Activated CD4-positive, alpha-beta T cell treated with anti-CD3 and anti-CD28 coated beads, Interleukin-2, amount 50 U/mL, for 4 hours (primary cell): ENCODE measurements at places on chromosomes 16 and 17.
A peak's percentile ranks its signal among the peaks of the same experiment; 100 is the strongest.

DNA sequence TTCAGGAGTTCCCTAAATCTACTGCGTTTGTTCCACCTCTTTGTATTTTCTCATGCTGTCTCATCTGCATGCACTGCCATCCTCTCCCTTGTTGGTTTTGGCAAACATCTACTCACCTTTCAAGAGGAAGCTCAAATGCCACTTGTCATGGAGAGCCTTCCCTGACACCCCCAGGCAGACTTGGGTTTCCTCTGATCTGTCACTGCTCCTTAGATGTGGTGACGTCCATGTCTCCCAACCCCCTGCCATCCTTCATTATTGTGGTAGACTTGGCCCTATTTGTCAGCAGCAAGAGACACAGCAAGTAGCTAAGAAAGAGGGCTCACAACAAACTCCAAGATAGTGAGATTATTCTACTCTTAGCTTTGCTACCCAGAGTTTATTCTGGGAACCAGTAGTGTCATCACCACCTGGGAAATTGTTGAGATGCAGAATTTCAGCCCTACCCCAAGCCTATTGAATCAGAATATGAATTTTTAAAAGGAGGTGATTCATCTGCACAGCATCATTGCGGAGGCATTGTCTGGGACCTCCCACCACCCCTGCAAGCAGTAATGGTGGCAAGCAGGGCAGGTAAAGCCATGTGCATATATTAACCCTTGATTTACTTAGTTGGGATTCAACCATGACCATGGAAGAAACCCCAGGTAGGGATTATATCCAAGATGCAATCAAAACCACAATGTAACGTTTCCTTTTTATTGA lies 248.9 kb downstream of the SHISA9 start:
- no peak for DNase-seq

- DNase-seq, result no peak
Observed at GRCh38 chr17:4463818-4464476, 30.2 kb downstream of the SPNS3 start.

DNA sequence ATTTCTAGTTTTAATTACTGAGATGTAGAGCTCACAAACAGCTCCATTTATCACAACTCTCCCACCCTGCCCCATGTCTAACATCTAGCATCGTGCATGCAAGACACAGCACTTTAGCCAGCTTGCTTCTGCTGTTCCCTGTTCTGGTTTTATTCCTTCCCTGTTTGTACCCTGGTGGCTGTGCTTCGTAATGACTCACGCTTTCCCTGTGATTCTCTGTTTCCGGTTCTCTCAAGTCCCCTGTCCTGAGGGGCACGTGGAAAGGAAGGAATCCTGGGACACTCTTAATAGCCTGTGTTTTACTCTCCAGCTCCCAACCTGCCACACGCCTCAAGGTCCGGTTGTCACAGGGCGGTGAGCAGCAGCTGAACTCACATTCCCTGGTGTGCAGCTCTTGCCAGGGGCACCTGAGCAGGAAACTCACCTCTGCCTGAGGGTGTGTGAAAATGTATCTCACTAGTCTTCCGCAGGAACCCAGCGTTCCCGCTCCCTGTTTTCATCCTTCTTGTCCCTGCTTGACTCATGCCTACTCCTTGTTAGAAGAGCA lies 10.6 kb downstream of the SHISA6 start:
- no peak for DNase-seq

DNA sequence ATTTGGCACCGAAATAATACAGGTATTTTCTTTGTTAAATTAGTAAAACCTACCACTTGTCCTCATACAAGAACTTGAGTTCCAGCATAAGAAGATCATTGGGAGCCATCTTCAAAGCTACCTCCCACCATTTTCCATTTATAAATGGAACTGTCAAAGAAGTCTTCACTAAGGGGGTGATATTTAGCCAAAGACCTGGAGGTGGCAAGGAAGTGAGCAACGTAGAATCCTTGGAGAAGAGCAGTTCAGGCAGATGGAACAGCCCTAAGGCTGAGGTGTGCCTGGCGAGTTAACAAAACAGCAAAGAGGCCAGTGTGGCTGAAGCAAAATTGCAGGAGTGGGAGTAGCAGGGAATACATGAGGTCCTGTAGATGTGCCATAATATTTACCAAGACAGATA lies 1.8 kb downstream of the KCNJ16 start:
- DNase-seq, result no peak

DNA sequence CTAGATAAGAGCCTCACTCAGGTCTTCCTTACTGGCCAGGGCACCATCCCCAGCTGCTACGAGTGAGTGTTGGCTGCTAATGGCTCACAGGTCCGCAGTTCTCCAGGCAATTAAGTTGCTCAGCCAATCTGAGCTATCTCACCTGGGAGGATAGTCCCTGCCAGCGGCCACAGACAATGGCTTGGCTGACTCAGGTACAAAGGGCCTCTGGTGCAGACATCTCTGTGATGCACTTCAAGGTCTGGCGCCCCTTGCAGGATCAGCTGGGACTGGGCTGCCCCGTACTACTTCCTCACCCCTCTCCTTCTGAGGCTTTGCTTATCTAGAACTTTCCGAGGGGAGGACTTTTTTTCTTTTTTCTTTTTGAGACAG lies 49.2 kb upstream of the EMP2 start:
- no peak for DNase-seq

DNA sequence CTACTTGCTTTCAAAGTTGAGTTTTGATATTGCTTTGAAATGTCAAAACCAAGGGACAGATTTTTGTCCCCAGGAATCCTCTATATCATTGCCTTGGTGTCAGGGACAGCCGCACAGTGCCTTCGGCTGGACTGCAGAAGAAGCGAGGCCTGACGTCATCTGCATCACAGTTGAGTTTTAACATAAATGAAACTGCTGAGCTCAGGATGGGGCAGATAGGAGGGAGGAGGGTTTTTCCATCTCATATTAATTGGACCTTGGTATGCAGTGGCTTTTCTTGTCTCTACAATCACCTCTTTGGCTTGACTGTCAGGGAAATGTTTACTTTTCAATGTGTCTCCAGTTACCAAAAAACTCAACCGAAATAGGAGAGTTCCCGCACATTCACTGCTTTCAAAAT lies 111.3 kb downstream of the AATF start:
- DNase-seq, result no peak

DNA sequence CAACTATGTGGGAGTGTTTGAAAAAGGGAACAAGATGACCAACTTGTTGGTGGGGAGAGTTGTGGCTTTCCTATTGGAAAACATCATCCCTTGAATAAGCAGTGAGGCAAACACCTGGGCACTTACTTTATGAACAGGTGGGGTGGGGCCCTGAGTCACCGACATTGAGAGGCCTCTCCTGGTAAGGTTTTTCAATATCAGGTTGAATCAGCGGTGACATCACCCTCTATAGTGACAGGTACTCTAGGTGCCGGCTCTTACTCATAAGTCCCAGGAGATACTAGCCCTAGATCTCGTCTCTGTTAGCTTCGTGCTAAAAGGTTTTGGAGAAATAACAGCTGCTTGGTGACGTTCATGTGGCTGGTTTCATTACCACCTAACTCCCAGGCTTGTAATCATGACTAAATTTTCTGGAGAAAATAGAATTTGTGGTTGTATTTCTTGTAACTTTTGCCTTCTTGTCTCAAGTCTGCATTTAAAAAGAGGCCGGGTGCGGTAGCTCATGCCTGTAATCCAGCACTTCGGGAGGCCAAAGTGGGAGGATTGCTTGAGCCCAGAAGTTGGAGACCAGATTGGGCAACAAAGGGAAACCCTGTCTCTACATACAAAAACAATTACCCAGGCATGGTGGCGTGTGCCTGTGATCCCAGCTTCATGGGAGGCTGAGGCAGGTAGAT lies 19.3 kb downstream of the CDH1 start:
- DNase-seq, result peak; percentile 40

GRCh38 chr16:24855678-24856077 lies 9.9 kb downstream of the SLC5A11 start:
- no peak for DNase-seq

DNA sequence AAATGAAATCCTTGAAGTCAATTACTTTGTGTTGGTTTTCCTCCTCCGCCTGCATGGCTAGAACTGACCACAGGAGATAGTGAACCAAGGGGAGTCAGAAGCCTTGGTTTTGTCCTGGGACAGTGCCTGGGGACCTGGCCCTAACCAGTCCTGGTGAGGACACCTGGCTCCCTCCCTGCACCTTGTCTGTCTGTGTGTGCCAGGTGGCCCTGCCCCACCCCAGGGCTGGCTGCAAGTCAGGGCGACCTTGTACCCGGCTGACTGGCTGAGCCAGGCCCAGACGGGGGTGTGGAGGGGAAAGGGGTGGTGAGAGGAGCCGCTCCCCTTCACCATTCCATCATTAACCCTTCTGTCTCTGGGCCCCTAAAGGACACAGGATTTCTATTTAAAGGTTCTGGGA lies 3.4 kb downstream of the RAPGEFL1 start:
- no peak for DNase-seq

- no peak for DNase-seq
Observed at GRCh38 chr17:70787721-70788300, 618.5 kb downstream of the KCNJ2 start.

DNA sequence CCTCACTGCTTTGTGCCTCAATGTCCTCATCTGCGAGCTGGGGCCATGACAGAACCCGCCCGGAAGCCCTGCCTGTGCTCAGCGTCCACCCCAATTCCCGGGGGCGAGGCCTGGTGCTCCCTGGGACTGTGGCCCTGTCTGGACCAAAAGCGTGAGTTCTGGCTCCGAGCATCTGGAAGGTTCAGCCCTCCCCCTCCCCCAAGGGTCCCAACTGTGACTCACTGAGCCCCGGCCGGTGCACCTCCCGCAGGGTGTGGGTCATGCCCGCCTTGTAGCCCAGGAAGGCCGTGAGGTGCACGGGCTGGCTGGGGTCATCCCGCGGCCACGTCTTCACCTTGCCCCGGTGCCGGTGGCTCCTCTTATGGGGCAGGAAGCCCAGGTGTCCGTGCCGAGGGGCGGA lies 755 bp downstream of the RPL3L start:
- DNase-seq, result no peak

- DNase-seq, result no peak
Observed at GRCh38 chr16:79211586-79211985, 389.0 kb downstream of the MAF start.
